ENCODE measurements at places on chromosomes 5 and 9.

DNA sequence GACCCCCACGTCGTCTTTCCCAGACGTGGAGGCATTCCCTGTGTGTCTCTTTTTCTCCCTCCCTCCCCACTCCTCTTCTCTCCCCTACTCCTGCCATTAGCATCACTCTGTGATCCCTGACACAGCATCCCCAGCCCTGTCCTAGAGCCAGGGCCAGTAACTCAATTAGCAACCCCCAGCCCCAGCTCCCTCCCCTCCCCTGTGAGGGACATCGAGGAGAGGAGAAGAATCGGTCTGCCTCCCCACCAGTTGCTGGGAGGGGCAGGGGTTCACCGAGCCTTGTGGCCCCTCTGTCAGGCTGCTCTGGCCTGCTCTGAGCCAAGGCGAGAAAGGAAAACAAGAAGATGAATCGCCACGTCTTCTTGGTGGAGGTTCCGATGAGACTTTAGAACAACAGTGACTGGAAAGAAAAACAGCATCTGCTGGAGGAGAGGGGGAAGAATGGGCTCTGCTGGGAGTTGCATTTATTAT, 123.1 kb downstream of the PAPPA start:
- no peak for DNase-seq

GRCh38 chr5:17326600-17327037, 109.2 kb downstream of the BASP1 start:
- DNase-seq = no peak

DNA sequence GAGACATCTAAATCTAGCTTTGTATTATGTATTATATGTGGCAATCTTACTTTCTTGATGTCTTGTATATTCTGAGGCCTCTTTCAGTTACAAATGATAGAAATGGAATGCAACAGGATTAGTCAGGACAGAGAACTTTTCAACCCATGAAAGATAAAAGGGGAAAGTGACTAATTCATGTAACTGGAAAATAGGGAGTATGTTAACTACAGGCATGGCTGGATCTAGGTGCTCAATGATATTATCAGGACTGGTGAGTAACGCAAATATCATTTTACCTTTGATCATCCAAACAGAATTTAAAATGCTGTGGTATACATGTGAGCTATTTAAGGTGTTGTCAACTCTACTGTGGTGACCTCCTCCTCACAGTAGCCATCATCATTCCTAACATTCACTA, 215.7 kb upstream of the GLRA1 start:
- no peak for DNase-seq

GRCh38 chr5:142472306-142472951, 147.6 kb upstream of the SPRY4 start:
- DNase-seq = peak; percentile 36

DNA sequence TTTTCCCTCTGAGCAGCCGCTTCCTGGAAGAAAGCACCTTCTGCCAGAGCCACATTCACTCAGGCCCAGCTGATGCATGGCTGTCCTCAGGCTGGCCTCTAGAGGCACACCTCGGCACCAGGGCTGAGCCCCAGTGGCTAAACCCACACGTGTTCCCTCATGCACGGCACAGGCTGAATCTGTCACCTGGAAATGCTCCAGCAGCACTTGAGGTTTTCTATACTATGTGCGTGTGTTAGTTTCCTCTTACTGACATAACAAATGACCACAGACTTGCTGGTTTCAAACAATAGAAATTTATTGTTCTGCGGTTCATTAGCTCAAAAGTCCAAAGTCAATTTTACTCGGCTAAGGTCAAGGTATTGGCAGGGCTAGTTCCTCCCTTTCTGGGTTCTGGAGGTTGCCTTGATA, 141.4 kb downstream of the LRRC70 start:
- DNase-seq = peak; percentile 13

- DNase-seq = no peak
Observed at GRCh38 chr9:123697686-123698085, 232.2 kb downstream of the DENND1A start.

GRCh38 chr5:10019236-10019635, 230.5 kb downstream of the ATPSCKMT start:
- DNase-seq = no peak

- DNase-seq = no peak
Observed at GRCh38 chr9:17800418-17800817, 221.6 kb downstream of the SH3GL2 start.

DNA sequence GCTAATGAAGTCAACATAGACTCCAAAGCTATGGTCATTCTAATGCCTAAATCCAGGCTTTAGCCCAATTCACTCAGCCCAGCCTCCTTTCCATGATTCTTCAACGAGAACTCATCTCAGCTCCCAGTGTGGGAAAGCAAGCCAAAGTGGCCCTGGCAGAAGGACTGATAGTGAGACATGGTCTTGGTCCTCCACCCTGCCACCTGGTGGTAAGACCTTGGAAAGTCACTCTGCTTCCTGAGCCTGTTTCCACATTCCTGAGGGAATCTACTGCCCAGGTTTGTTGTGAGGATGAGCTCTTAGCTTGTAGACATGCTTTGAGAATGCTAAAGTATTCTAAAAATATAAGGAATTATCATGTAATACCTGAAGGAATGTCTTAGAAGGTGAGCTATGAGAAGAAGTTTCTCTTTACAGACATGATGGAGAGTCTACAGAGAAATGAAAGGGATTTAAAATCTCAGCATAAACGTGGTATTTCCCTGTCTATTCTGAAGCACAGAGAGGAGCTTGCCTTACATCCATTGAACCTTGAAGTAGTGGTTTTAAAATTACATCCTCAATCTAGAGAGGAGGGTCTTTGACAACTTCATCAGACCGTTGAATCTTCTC, 173.5 kb downstream of the TRIM32 start:
- DNase-seq = no peak

DNA sequence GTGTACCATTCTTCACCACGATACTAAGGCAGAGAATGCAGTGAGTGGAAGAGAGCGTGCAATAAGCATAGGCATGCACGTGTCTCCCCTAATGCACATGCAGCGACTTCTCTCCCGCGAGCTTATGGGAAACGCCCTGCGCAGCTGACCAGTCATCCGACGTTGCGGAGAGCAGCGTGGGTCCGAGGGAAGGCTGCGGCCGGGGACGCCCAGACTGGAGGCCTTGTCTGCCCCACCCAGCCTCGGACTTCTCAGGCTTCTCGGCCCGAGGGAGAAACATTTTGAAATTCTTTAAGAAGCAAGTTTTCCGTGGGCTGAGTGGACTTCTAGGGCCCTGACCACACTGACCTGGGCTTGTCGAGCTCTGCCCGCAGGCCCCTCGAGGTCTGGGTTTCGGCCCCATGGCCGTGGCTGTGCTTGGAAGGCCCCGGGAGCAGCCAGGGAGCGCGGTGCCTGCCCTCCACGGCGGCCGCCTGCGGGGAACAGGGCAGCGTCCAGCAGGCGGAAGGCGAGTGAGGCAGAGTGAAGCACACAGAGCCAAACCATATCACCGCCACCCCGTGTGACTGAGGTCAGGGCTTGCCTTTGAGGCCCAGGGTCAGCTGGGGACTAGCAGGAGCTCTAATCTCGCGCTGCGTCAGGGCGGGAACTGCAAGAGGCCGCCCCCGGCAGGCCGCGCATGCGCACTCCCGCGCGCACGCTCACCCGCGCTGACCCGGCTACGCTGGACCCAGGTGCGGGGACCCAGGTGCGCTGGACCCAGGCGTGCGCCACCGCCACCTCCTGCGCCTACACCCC, 60.0 kb upstream of the IRX1 start:
- DNase-seq = no peak

DNA sequence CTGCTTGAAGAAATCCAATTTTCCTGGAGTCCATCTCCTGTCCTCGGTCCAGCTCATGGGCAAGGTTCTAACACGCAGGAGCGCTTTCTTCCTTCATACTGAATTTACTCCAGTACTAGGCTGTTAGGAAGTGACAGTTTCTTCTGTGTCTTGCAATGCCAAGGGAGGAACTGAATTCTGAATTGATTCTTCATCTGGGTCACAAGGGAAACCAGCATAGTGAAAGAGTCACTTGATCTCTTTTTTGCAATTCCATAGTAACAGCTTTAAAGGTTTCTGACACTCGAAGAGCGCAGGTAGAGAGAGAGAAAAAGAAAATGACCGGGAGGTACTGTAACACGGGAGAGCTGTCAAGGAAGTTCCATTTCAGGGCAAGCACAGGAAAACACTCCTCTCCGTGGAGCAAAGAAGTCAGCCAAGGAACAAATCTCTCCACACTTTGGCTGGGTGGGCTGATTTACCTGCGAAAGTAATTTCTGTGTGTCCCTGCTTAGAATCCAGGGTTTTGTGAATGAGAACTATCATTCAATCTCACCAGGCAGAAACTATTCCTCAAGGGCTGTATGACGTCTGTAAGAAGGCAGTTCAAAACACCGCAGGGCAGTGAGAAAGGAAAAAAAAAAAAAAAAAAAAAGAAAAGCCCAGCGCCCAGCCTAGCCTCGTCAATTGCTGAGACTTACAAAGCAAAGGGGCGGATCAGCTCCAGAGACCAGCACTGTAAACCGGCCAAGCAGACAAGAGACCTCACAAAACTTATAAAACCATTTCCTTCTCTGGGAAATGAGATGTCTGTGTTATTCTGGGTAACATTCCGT, 617.8 kb downstream of the PDE4D start:
- DNase-seq = no peak

- DNase-seq = no peak
Observed at GRCh38 chr5:173720953-173721600, 104.6 kb upstream of the BOD1 start.

DNA sequence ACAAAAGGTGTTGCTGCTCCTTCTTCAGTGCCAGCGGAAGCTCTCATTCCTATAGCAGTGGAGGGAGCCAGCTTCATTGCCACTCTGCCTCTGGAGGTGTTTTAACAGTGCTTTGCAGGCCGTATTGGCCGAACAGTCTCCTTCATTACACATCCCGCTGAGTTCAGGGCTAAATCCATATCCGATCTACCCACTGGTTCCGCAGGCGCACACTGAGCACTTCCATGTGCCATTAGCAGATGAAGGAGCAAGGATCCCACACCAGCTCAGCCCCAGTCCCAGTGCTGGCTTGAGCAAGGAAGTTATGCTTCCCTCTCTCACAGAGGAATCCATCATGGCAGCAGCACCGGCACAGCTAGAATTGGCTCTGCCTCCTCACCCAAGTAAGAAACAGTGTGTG, 121.2 kb upstream of the IRX2 start:
- DNase-seq = no peak

DNA sequence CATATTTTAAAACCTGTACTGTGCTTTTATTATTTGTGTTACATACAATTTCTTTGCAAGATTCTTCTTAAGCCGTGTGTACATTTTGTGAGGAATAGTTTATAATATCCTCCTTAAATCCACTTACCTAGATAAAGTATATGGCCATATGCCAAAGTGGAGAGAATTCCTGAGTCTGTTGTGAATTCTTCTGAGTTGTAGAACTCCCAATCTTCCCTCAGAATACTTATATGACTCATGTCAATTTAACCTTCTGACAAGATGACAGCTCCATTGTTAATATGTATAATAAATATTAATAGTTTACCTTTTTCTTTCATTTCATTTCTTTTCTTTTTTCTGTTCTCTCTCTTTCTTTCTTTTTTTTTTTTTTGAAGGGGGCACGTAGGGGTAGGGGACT, 6.0 kb upstream of the RICTOR start:
- no peak for DNase-seq

DNA sequence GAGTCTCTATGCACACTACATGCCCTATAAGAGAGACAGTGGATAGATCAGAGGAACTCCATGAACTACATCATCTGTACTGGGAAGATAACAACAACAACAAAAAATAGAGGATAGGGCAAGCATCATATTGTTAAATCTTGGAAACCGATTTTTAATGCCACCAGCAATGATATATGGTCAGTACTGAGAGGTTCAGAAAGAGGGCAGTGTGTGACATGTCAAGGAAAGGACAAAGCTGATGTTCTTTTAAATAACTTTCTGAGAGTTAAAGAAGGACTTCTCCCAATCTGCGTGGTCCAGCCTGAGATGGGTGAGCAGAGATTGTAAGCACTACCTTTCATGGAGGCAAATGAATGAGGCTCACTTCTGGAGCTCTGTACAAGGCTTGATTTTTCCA, 62.0 kb upstream of the PHF24 start:
- no peak for DNase-seq

DNA sequence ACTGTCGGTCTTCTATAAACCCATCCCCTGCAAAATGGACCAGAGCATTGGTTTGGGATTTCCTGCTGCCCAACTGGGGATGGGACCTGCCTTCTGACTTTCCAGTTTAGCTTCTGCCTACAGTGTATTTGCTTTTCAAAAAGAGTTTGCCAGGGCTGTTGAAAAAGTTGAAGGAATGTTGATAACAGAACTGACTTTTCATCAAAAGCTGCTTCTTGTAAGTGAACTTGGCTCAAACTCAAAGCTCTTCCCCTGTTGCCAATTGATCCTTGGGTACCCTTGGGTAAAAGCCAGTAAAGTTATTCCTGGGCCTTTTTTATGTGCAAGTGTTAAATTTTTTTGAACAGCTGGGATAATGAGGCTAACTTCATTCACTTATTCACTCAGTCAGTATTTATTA, 142.9 kb upstream of the SLC30A5 start:
- no peak for DNase-seq

DNA sequence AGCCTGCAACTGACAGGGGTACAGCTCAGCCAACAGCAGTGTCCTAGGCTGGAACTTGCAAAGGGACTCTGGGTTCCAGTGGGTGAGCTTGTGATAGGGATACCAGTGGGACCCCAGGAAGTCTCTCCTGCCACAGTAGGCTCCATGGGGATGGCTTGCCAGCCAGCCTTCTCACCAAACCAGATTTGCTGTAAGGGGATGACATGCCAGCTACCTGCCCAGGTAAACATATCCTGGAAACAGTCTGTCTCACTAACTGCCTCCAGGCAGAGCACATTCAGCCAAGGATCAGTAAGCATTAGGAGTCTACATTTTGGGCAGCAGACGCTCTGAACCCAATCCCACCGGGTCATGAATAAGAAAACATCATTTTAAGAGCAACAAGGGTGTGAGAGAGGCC, 49.9 kb downstream of the SIL1 start:
- DNase-seq = no peak

GRCh38 chr5:108003178-108003577, 332.4 kb upstream of the EFNA5 start:
- no peak for DNase-seq

- no peak for DNase-seq
Observed at GRCh38 chr5:108606185-108606584, 141.5 kb upstream of the FER start.

DNA sequence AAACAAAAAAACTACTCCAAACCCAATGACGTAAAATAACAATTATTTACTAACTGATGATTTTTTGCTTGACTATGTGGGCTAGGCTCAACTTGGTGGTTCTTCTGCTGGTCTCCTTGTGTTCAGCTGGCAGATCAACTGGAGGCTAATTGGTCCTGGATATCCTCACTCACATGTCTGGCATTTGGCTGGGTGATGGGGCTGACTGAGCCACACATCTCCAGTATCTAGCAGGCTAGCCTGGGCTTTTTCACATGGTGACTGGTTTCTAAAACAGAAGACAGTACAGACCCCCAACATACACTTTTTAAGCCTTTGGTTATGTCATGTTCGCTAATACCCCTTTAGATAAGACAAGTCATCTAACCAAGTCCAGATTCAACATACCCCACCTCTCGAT, 104.7 kb upstream of the PRRC1 start:
- no peak for DNase-seq

DNA sequence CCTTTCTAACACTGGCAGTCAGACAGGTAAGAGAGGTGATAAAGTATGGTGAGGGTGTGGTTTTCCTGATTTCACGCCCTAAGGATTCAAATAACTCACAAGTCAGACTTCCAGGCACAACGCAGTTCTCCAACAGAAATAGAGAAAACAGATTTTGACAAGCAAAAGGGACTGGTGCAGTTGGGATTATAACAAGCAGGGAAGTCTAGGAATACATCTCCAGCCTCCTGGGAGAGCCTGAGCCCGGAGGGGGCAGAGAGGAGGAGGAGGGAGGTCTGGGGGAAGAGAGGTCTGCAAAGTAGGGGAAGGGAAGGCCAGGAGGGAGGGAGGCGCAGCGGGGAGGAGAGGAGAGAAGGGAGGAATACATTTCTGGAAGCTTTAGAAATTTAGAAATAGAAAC, 1.6 kb downstream of the CMBL start:
- DNase-seq = no peak
